A172 (cell line): ENCODE measurements at places on chromosomes 5 and 9. TPM values are rescaled to one million over a fixed set of nuclear protein-coding genes. Genes with fewer than 3 reads are reported as not detected.

GRCh38 chr5:115683081-115683480, 57.2 kb upstream of the TMED7 start:
- DNase-seq = no peak

GRCh38 chr9:89362647-89363310, 44.5 kb downstream of the SECISBP2 start:
- DNase-seq = no peak

GRCh38 chr9:113536483-113537228, 73.1 kb downstream of the RGS3 start:
- DNase-seq = no peak

- peak; percentile 93 for DNase-seq
Measured at GRCh38 chr9:127131871-127132270, 9.4 kb upstream of the ANGPTL2 start.

GRCh38 chr9:113129884-113130283, 20.9 kb upstream of the SLC31A2 start:
- DNase-seq = no peak

DNA sequence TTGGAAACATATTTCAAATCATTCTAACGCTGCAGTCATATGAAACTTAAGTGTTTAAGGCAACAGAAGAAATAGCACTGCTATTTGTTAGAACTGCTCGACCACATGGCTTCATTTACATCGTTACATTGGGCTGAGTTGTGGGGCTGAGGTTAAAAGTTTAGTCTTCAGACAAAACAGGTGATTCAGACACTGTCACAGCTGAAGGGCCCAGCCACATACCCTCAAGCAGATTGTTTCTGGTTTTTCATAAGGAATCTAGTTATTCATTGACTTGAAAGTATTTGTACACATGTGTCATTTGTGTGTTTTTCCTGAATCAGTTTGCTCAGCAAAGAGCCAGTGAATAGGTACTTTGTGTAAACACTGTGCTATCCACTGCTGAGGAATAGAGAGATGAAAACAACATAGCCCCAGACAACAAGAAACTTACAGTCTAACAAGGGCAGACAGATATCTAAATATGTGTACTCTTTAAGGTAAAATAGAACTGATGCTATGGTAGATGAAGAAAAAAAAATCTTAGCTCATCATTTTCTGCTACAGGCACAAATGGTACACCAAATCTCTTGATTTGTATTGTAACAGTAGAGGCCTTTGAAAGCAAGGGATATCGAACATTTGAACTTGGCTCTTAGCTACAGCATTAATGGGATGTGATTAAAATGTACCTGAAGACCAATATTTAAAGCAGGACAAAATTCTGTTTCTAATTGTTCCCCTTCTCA, 357.6 kb upstream of the RPS23 start:
- DNase-seq = peak; percentile 21

DNA sequence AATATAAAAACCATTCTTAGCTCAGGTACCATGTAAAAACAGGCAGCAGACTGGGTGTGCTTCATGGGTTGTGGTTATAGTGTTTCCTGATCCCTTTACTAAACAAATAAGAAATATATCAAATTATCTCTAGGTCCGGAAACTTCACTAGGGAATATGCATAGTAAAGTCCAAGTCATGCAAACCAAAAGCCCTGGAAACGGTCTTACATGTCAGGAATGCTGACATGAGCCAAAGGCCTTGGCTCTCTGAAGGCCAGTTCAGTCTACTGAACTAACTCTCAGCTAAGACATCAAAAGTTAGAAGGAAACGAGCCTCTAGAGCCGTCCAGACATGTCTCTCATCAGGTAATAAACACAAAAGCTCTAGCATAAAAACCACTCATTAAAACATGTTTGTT, 778.9 kb upstream of the ZNF608 start:
- DNase-seq = no peak

DNA sequence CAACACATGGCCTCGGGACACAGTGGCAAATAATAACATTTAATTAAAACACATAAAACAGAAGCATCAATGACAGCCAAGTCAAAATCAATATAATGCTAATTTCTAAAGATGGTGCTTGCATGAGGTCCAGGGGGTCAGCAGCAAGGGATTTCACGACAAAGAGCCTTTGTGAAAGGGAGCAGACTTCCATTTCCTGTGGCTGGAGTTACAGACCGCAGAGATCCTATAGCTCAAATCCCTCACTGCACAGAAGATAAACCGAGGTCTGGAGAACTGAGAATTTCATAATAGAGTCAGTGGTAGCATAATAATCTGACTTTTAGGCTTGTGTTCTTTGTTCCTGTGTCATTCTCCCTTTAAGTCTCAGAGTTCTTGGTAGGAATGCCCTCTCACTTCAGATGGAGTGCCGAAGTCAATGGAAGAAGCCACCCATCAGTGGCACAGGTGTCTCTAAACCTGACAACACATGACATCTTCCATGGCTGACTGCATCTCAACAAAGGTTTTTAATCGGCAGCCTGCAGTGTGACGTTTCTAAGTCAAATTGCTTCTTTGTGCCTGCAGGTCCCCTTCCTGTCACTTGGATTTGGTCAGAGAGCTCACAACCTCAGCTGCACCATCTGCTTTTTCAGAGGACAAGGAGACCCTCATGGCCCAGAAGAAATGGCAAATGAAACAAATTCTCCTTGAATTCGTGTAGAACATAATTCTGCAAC, 67.4 kb downstream of the CARTPT start:
- no peak for DNase-seq

GRCh38 chr5:93497096-93497495, 83.9 kb downstream of the NR2F1-AS1 start:
- DNase-seq = no peak

GRCh38 chr9:20512636-20513035, 109.7 kb downstream of the MLLT3 start:
- no peak for DNase-seq

GRCh38 chr9:95857124-95857523, 18.4 kb upstream of the ERCC6L2 start:
- peak; percentile 71 for DNase-seq

Gene ZBTB43
- total RNA-seq = 13.3 and 15.0 TPM in 2 replicates

Gene PCDHAC2
- total RNA-seq = 3.2 and 5.1 TPM in 2 replicates

Gene PCDHGB1
- 1.2 and 2.0 TPM in 2 replicates for total RNA-seq

Gene MEGF10
- total RNA-seq = 0.02 TPM in 1 of 2 replicates, not detected in the other

Gene C5
- 6.3 and 11.5 TPM in 2 replicates for total RNA-seq

Gene SPATA31E1
- total RNA-seq = not detected in 2 replicates
